ENCODE measurements at places on chromosomes 13 and 19. TPM values are rescaled to one million over a fixed set of nuclear protein-coding genes. Genes with fewer than 3 reads are reported as not detected.

GRCh38 chr13:48780713-48781341 is 127.1 kb downstream of the CYSLTR2 start:
- no peak for DNase-seq

GRCh38 chr19:11194656-11195558 is 2.4 kb downstream of the KANK2 start:
- DNase-seq: peak; percentile 55

DNA sequence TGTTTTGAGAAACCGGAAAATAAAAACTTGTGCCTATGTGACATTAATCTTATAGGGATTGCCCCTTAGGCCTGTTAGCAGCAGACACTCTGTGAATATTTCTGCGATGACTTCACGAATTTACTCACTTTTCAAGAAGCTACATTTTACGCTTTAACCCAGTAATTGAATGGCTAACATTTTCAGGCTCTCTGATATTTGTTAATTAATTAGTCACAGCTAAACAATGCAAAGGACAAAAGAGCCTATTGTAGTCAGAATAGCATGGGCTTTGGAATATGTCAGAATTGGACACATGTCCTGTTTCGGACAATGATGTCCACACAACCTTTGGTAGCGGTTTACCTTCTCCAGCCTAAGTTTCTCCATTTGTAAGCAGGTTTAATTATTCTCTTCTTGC is 506.6 kb downstream of the EFNB2 start:
- DNase-seq: no peak

- no peak for DNase-seq
Observed at GRCh38 chr13:33487575-33488243, 202.2 kb upstream of the STARD13 start.

DNA sequence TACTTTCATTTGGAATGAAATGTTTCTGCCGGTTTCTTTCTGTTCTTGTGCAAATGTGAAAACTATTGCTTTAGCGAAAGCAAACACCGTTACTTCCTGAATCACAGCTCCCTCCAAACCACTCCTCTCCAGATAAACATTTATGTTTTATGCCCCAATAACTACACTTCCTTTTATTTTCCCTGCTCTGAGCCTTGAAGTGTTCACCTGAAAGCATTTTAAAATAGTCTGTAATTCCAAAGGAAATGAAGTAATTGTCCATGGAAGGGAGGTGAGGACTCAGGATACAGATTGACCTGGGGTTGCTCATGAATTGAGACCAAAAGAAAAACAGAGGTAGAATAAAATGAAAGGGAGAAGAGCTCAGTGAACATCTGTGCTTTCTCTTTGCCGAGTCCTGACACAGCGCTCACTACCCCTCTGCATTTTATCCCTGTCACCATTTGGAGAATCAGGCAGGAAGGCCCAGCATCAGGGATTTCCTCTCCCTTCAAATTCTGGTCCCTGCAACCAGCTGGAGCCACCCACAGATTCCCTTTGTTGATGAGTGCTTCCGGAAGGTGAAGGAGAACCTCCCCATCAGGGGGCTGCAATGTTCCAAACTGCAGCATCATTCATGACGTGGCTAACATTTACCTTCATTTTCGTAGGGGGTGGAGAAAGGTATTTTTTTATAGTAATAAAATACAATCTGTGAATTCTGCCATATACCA is 171.9 kb downstream of the ITGBL1 start:
- DNase-seq: no peak

DNA sequence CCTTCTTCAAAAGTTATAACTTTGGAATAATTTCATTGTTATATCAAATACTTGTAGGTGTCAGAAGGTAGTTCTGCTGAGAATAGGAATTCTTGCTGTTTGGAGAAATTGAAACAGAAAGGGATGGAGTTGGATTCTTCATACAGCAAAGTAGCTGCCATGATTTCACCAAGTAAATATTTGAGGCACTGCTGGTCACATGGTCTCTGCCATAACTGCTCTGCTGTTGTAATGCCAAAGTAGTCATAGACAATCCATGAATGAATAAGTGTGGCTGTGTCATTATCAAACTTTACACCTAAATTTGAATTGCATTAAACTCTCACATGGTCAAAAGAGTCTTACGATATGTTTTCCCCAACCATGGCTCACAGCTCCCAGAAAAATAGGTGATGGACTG is 308.6 kb downstream of the GPC6 start:
- DNase-seq: no peak

- no peak for DNase-seq
Observed at GRCh38 chr19:49355909-49356353, 6.3 kb downstream of the TEAD2 start.

DNA sequence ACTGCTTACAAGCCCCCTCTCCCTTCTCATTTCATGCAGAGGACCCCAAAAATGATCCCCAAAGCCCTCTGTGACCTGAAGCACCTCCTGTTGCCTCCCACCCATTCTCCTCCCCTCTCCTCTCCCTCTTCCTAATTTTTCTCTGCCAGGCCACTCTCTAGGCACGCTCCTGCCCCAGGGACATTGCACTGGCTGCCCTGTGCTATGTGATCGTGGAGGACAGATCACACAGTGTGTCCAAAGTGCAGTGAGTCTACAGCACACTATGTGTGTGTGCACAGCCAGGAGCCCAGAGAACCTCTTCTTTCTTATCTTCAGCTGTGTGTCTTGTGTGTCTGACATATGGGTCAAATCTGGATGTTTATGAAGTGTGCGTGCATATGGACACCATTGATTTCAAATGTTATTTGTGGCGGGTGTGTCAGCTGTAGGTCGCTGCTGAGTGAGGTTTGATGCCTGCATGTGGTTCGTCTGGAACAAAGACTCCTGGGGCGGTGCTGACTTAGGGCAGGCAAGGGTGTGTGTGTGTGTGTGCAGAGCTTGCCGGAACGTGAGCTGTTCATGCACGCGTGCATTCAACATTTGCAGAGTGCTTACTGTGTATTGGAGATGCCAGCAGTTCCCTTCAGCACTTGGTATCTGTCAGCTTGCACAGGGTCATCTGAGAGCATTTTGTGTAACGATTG is 2.1 kb upstream of the KLHL26 start:
- no peak for DNase-seq

DNA sequence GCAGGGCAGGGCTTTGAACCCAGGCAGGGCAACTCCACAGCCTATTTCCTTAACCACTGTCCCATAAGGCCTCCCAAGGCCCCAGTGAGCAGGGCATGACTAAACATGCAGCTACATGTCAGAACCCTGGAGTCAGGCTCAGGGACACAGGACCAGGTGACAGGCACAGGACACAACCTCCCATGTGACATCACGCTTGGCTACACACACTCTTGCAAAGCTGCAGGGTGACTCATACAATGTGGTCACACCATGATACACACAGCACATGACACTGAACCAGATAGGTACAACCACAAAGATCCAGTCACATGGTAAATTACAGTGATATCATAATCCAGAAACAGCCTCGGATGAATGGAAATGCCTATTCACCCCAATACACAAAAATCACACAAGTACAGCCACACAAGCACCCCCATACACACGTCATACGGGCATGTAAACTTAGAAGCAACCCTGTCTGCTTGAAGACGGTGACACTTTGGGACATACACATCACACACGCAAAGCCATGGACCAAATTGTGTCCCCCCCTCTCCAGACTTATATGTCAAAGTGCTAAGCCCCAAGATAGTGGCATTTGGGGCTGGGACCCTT is 14.5 kb downstream of the KLK4 start:
- no peak for DNase-seq

- no peak for DNase-seq
Observed at GRCh38 chr13:39586151-39586550, 16.8 kb downstream of the LHFPL6 start.

DNA sequence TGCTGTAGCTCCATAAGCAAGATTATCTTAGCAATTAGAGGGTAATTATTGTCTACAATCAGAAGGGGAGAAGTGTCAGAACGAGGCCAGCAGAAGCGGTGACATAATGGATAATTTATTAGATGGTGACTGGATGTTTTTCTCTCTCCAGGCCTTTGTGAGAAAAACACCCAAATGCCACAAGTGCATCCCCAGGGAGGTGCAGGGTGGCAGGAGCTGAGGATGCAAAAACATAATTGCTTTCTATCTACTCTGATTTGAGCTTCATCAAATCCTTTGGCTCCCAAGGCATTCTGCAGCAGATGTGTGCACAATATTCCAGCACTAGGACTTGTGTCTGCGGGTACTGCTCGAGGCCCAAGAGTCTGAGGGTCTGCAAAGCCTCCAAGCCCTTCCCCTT is 220.1 kb upstream of the SERP2 start:
- no peak for DNase-seq

DNA sequence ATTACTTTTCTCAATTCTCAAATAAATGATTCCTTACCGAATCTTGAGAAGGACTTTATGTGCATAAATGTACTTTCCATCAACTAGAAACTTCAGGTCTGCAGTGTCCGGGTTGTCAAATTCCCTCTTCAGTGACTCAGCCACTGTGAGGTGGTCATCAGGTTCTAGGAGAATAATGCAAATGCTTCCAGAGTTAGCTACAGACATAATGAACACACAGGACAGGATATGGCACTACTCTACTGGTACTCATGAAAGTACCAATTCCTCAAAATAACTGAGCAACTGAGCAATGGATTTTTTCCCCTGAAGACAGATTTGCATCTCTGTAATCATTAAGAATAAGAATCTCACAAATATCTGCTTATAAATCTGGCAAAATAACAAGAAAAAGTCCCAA is 31.2 kb downstream of the RCBTB2 start:
- no peak for DNase-seq

CNN1 gene
- polyA plus RNA-seq: 11.3 TPM

CHERP gene
- 33.0 TPM for polyA plus RNA-seq

CEACAM4 gene
- polyA plus RNA-seq: not detected

KLK10 gene
- polyA plus RNA-seq: 1.2 TPM

CYP2A7 gene
- not detected for polyA plus RNA-seq

ZNF177 gene
- polyA plus RNA-seq: 16.9 TPM

ZNF574 gene
- 16.1 TPM for polyA plus RNA-seq

CGB8 gene
- not detected for polyA plus RNA-seq

APLP1 gene
- polyA plus RNA-seq: 8.6 TPM

CGB2 gene
- not detected for polyA plus RNA-seq
